Calu3 (cell line): ENCODE measurements at places on chromosomes 2 and 18. TPM values are rescaled to one million over a fixed set of nuclear protein-coding genes. Genes with fewer than 3 reads are reported as not detected.

DNA sequence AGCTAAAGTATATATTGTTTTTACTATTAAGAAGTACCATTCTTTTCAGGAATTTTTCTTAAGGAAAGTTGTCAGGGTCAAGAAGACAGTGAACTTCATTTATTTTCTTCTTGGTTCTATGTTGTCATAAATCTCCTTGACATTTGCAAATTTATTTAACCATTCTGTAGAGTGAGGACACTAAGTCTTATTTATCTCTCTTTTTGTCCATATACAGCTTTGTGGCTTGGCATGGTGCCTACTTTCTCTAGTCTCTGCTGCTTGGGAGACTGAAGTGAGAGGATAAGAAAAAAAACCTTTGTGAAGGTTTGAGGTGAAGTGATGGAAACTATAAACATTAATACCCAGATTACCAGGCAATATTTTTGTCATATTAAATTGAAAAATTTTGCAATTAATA, 1389.4 kb downstream of the SUCLG1 start:
- no peak for DNase-seq

- DNase-seq = no peak
Observed at GRCh38 chr2:165648801-165649200, 145.2 kb downstream of the GALNT3 start.

GRCh38 chr2:70627211-70627898, 73.7 kb upstream of the TGFA start:
- DNase-seq = peak; percentile 48

- DNase-seq = no peak
Observed at GRCh38 chr2:46806526-46806925, 109.1 kb downstream of the MCFD2 start.

GRCh38 chr2:107663632-107664031, 163.1 kb upstream of the RGPD4 start:
- DNase-seq = no peak

DNA sequence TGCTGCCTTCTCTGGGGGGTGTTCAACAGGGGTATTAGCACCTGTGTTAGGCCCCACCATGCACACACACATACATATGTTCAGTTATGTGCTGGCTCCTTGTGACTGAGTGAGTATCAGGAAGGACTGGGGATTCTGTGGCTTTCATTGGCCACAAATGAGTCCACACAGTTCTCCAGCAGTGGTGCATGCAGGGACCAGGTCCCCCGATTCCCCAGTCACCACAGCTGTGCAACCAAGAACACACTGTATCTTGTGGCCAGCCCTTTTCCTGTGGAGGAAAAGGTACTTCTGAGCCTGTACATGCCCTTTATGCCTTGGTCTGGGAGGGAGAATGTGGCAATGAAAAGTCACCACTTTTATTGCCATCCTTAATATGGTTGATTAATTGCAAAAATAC, 74.9 kb upstream of the KLF7 start:
- no peak for DNase-seq

- DNase-seq = no peak
Observed at GRCh38 chr18:42192251-42193248, 237.5 kb downstream of the PIK3C3 start.

GRCh38 chr2:187017438-187017837, 168.5 kb upstream of the ZSWIM2 start:
- no peak for DNase-seq

DNA sequence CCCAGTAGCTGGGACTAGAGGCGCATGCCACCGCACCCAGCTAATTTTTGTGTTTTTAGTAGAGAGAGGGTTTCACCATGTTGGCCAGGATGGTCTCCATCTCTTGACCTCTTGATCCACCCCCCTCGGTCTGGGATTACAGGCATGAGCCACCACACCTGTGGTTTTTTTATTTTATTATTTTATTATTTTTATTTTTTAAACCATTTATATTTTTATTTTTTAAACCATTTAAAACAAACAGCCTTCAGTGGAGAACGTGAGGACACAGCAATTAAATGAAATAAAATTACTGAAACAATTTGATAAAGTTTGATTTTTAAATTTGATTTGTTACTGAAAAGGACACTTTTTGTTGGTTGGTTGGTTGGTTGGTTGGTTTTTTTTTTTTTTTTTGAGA, 181.0 kb downstream of the AGAP1 start:
- DNase-seq = no peak

GRCh38 chr2:224630659-224631550, 45.7 kb upstream of the CUL3 start:
- DNase-seq = no peak

DNA sequence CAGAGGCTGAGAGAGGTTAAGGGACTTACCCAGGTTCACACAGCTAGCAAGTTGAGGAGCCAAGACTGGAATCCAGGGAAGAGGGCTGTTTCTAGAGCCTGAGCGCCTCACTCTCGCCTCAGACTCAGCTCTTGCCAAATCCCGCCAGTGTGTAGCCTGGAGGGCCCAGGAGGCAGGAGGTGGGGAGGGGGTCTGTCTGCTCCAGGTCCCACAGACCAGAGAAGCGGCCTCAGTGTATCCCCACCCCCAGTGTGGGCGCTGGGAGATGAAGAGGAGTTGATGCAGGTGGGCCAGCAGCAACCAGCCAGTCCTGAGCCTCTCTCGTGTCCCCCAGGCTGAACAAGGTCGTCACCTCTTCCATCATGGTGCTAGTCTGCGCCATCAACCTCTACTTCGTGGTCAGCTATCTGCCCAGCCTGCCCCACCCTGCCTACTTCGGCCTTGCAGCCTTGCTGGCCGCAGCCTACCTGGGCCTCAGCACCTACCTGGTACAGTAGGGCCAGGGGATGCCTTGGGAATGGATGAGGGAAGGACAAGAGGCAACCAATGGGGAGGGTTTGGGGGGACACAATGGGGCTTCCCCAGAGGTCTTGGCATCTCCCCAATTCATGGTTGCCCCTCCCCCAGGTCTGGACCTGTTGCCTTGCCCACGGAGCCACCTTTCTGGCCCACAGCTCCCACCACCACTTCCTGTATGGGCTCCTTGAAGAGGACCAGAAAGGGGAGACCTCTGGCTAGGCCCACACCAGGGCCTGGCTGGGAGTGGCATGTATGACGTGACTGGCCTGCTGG, 5.2 kb upstream of the CTDSP1 start:
- DNase-seq = no peak

- no peak for DNase-seq
Observed at GRCh38 chr18:7064346-7064745, 53.3 kb downstream of the LAMA1 start.

GRCh38 chr2:167504061-167504460, 615.8 kb downstream of the XIRP2 start:
- no peak for DNase-seq

DNA sequence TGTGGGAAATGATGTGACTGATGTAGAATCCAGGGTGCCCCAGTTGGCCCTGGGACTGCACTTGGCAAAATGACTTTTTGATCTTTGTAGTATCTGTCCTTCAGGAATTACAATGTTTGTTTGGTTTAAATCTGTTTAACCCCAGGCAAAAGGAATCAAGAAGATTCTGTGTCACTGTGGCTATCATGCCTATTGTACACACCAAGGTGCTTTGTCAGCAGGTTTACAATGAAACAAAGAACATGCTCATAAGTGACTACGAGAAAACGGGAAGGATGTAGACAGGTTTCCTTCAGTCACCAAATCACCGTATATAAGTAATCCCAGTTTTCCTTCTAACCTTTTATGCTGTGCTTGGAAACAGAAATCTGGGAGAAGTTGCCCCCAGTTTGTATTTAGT, 109.5 kb downstream of the RTN4 start:
- no peak for DNase-seq

GRCh38 chr2:54271843-54272627, 16.0 kb upstream of the TSPYL6 start:
- DNase-seq = no peak

COX5B gene
- 196 and 198 TPM in 2 replicates for total RNA-seq

MOGAT1 gene
- total RNA-seq = 35.9 and 51.2 TPM in 2 replicates

ESPNL gene
- 0.19 and 0.61 TPM in 2 replicates for total RNA-seq

PRSS56 gene
- total RNA-seq = not detected in 2 replicates

AOX1 gene
- total RNA-seq = 0.22 and 0.45 TPM in 2 replicates

TXNL1 gene
- 83.6 and 98.1 TPM in 2 replicates for total RNA-seq

TIMM21 gene
- 44.9 and 46.7 TPM in 2 replicates for total RNA-seq

NCKAP5 gene
- total RNA-seq = 1.2 and 2.2 TPM in 2 replicates

RBM45 gene
- 11.5 and 11.6 TPM in 2 replicates for total RNA-seq

CFAP221 gene
- total RNA-seq = 9.5 and 10.0 TPM in 2 replicates

FABP1 gene
- total RNA-seq = not detected in 2 replicates
